NCI-H226 (cell line): ENCODE measurements at places on chromosomes 2 and 18.

- no peak for DNase-seq
Observed at GRCh38 chr2:204486805-204487204, 58.5 kb upstream of the PARD3B start.

DNA sequence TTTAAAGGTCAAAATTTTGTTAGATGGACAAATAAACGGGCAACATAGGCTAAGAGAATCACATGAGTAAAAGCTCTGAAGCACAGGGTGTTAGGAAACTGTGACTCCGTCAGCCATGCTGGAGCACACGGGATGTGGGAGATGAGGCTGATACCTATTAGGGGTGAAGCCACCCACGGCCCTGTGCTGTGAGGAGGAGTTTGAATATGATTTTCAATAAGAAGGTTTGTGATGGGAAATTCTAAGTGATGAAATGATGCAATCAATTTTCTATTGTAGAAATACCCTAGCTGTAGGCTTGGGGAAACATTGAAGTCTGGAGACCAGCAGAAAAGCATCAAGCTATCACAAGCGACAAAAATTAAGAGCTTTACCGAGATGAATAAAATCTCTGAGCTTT, 431.3 kb downstream of the CMPK2 start:
- no peak for DNase-seq

GRCh38 chr2:239298116-239298804, 102.6 kb downstream of the HDAC4 start:
- no peak for DNase-seq

GRCh38 chr2:219698748-219699439, 71.5 kb downstream of the SLC4A3 start:
- DNase-seq = no peak

DNA sequence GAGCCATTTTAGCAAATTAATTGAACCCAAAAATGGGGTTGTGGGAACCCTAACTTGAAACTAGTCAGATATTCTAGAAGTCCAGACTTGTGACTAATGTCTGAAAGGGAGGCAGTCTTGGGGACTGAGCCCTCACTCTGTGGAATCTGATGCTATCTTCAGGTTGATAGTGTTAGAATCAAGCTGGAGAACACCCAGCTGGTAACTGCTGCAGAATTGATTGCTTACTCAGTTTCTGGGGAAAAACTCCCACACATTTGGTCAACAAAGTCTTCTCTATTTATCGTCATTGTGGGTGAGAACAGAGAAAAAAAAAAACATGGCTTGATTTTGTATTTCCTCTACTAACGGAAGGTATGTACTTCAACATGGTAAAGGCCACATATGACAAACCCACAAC, 1925.8 kb upstream of the CELF4 start:
- no peak for DNase-seq

DNA sequence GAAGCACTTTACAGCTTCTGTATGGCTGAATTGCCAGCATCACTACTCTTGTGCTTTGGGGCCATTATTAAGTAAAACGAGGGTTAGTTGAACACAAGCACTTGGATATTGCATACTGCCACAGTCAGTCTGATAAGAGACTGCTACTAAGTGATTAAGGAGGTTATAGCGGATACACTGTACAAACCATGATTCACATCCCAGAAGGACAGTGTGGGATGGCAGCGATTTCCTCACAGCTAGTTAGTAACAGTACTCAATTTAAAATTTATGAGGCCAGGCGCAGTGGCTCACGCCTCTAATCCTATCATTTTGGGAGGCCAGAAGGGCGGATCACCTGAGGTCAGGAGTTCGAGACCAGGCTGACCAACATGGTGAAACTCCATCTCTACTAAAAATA, 2.6 kb upstream of the BMPR2 start:
- no peak for DNase-seq
